Right hindlimb (tissue), 1 donor: ENCODE measurements at places on chromosomes 2 and 18.

- no peak for DNase-seq
These were observed 18.6 kb upstream of the IL18R1 start for GRCh38 chr2:102337012-102337411.

- DNase-seq = peak; percentile 34
These were observed 45.5 kb upstream of the SCN7A start for GRCh38 chr2:166539340-166540162.

DNA sequence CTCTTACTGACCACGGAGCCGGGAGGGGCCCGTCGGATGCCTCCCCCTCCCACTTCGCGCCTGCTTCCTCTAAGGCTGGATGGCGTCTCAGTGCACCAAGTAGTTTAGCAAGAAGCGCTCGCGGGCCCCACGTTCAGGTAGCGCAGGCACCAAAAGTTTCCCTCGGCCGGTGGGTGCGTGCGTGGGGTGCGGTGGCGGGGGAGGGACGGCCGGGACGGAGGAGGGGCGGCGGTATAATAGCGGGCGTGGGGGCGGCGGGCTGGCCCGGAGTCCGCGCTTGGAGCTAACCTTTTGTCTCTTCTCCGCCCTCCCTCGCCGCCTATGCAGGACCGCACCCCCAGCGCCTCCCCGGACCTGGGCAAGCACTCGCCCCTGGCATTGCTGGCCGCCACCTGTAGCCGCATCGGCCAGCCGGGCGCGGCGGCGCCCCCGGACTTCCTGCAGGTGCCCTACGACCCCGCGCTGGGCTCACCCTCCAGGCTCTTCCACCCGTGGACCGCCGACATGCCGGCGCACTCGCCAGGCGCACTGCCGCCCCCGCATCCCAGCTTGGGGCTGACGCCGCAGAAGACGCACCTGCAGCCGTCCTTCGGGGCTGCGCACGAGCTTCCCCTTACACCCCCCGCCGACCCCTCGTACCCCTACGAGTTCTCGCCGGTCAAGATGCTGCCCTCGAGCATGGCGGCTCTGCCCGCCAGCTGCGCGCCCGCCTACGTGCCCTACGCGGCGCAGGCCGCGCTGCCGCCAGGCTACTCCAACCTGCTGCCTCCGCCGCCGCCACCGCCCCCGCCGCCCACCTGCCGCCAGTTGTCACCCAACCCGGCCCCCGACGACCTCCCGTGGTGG is 1.0 kb downstream of the SP5 start:
- DNase-seq = peak; percentile 26

- no peak for DNase-seq
These were observed 24.9 kb downstream of the HTR2B start for GRCh38 chr2:231099918-231100317.

- no peak for DNase-seq
These were observed 224.5 kb downstream of the EN1 start for GRCh38 chr2:118622913-118623312.

- DNase-seq = no peak
These were observed 72.4 kb downstream of the MYCN start for GRCh38 chr2:16012626-16013358.

GRCh38 chr18:35998967-35999366 is 26.5 kb downstream of the RMP24 start:
- no peak for DNase-seq

DNA sequence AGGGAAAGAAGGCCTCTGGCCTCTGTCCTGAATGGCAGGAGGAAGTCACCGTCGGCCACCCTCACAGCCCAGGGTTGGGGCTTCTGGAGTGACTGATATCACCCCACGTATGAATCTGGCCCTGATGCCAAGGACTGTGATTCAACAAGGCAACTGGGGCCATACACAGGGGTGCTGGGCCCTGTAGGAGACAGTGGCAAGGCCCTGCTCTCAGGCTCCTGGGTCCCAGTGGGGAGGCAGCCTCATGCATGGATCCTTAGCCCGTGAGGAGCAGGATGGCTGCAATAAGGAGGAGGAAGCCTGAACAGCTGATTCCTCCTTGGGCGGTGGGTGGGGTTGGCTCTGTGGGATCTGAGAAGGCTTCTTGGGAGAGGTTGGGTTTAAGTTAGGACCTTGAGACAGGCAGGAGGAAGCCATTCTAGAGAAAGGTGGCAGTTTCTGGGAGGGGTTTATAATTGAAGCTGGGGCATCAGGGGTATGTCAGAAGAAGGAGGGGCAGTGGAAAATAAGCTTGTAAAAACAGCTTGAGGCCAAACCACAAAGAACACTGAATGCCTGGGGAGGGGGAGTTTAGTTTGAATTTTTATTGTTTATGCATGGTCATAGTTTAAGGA is 42.8 kb upstream of the LAPTM4A start:
- no peak for DNase-seq

DNA sequence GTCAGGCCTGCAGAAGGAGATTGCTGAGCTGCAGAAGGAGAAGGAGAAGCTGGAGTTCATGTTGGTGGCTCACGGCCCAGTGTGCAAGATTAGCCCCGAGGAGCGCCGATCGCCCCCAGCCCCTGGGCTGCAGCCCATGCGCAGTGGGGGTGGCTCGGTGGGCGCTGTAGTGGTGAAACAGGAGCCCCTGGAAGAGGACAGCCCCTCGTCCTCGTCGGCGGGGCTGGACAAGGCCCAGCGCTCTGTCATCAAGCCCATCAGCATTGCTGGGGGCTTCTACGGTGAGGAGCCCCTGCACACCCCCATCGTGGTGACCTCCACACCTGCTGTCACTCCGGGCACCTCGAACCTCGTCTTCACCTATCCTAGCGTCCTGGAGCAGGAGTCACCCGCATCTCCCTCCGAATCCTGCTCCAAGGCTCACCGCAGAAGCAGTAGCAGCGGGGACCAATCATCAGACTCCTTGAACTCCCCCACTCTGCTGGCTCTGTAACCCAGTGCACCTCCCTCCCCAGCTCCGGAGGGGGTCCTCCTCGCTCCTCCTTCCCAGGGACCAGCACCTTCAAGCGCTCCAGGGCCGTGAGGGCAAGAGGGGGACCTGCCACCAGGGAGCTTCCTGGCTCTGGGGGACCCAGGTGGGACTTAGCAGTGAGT is 19.4 kb downstream of the FOSL2 start:
- DNase-seq = no peak

- peak; percentile 40 for DNase-seq
These were observed 3.5 kb upstream of the SLC9A2 start for GRCh38 chr2:102615620-102616436.

GRCh38 chr2:56266761-56267414 is 83.1 kb downstream of the CCDC85A start:
- peak; percentile 31 for DNase-seq

- no peak for DNase-seq
These were observed 289.4 kb downstream of the ALK start for GRCh38 chr2:29632018-29632417.

DNA sequence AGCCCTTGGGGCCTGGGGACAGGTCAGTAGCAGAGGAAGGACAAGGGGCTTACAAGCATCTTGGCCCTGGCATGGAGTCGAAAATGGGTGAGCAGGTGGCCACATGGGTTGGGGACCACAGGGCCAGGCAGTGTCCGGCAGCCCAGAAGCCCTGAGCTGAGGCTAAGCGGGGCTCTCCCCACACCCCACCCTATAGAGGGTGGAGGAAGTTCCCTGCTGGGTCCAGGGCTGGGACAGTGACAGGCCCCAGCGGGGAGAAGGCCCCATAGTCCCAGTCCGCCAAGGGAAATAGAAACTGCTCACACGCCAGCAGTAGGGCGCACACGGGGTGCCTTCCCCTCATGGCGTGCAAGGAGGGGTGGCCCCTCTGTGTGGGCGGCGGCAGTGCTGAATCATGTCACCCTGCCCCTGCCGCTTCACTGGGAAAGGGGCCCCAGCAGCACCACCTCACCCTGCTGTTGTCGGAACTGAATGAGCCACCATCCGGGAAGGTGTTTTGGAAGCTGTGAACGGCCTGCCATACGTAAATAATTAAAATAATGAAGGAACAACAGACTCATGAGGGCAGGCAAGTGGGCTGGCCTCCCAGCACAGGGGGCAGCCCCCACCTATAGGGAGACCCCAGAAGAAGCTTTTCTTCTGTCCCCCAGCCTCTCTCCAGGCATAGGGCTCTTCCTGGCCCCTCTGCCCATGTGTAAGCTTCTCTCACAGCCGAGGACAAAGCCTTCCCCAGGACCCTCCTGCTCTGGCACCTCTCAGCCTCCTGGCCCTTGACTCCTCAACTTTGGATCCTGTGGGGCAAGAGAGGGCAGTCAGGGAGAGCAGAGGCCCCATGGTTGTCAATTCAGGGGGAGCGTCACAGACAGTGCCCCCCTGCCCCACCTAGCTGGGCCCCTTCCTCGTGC is 12.7 kb upstream of the DUSP2 start:
- no peak for DNase-seq

- no peak for DNase-seq
These were observed 73.6 kb upstream of the UGP2 start for GRCh38 chr2:63768051-63768450.

- DNase-seq = peak; percentile 20
These were observed 123.0 kb downstream of the NFATC1 start for GRCh38 chr18:79518683-79519128.

- no peak for DNase-seq
These were observed 3.4 kb downstream of the TCF23 start for GRCh38 chr2:27152102-27152795.

GRCh38 chr2:200302940-200303727 is 3.4 kb upstream of the SPATS2L start:
- no peak for DNase-seq

- no peak for DNase-seq
These were observed 673.4 kb downstream of the SLC4A3 start for GRCh38 chr2:220300806-220301205.

GRCh38 chr2:45554073-45554741 is 56.9 kb downstream of the SRBD1 start:
- no peak for DNase-seq

- no peak for DNase-seq
These were observed 869.2 kb upstream of the GCFC2 start for GRCh38 chr2:76579911-76580310.

- no peak for DNase-seq
These were observed 1191.9 kb upstream of the SLC39A10 start for GRCh38 chr2:194464964-194465638.

GRCh38 chr18:45103319-45104048 is 422.8 kb downstream of the SETBP1 start:
- DNase-seq = no peak

DNA sequence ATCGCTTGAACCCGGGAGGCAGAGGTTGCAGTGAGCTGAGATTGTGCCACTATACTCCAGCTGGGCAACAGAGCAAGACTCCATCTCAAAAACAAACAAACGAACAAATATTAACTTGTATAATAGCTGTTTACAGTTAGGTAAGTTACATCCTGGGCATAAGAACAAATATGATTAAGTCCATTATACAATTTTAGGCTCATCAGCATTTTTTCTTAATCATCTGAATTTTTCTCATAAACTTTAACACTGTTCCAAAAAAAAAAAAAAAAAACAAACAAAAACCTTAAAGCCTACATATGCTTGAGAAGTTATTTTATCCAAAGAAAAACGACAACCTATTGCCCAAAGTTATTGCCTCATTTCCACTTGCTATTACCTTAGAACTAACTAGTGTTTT is 1042.5 kb downstream of the DPP10 start:
- DNase-seq = no peak

- no peak for DNase-seq
These were observed 676.1 kb downstream of the RNF144A start for GRCh38 chr2:7593360-7593759.

DNA sequence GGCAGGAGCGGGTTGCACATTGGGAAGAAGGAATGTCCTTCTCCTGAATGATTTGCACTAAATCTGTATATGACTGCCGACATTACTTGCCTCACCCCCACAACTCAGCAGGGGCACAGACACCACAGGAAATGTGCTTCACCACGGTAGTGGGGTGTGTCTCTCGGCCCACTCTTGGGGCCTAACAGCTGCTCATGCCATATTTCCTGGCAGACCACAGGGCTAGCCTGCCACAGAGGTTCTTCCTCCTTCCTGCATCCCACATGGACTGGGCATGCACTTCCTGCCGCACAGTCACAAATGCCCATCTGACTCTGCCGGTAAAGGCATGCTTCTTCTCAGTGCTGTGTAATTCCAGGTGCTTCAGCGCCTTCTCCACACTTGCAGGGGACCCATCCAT is 10.3 kb upstream of the PAPOLG start:
- peak; percentile 25 for DNase-seq

DNA sequence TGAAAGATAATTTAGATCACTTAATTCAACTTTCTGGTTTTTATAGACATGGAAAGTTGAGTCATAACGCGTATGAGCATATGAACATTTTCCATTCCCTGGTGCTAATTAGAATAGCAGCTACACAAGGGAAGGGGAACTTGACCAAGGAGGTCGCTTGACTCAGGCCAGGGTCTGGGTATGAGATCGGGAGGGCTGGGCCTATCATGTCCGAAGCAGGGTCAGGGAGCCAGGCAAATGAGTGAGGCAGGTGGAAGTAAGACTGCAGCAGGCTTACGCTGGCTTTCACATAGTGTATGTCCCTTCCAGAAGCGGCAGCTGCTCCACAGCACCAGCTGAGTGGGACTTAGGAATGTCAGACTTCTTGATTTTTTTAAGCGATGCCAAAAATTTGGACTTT is 14.7 kb downstream of the RALB start:
- DNase-seq = peak; percentile 37

GRCh38 chr2:42971947-42972736 is 179.8 kb upstream of the HAAO start:
- no peak for DNase-seq

DNA sequence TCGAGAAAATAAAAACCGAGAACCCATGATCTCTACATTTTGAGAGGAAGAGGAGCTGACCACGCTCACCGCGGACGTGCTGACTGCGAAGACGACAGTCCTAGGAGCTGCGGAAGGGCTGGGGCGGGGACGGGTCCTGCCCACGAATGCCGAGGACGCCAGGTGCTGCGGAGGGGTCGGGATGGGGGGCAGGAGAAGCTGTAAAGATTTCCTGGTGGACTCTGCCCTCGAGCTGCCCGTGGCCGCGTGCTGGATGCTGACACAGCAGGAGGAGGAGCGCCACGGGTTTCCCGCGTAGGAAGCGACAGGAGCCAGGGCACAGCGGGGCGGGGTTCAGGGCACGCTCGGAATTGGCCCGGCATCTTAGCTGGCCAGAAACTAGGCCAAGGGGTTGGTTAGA is 22.2 kb downstream of the ZSCAN30 start:
- peak; percentile 34 for DNase-seq

- no peak for DNase-seq
These were observed 12.6 kb upstream of the NCK2 start for GRCh38 chr2:105732101-105732500.

GRCh38 chr2:188978291-188979081 is 4.3 kb downstream of the COL3A1 start:
- peak; percentile 55 for DNase-seq
